ENCODE measurements at places on chromosomes 2 and 18.

DNA sequence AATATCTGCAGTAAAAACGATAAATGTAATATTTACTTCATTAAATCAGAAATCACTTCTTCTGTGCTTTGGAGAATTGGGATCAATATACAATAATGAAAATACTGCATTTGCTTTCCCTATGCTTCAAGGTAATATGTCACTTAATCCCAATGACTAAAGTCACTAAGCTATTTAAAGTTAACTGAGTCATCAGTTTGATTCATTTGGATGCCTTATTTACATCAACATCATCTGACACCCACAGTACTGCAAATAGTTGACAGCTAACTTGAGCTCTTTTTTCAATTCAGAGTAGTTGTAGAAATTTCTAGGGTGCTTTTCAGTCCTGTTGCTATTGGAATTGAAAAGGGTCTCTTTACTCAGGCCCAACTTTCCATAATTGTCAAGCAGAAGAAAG lies 776.9 kb upstream of the FSHR start:
- DNase-seq = no peak

- DNase-seq = no peak
Observed at GRCh38 chr18:64119916-64120315, 29.0 kb downstream of the LINC00305 start.

DNA sequence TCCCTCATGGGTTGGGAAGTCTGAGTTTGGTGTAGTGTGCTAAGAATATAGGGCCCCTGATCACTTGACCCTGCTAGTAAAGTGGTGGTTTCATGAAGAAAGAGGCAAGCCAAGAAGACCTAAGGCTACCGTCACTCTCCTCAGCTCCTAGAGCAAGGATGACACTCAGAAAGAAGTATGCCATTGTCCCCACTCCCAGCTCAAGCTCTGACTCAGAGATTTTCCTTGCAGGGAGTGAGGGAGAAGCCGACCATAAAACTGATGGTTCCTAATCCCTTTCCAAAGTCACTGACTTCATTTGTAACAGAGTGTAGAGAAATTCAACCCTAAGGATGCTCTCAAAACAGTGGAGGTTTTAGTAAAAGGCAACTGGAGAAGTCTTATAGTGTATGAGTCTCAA lies 80.9 kb downstream of the ICA1L start:
- no peak for DNase-seq

GRCh38 chr2:99801327-99801901 lies 311.6 kb upstream of the REV1 start:
- no peak for DNase-seq

DNA sequence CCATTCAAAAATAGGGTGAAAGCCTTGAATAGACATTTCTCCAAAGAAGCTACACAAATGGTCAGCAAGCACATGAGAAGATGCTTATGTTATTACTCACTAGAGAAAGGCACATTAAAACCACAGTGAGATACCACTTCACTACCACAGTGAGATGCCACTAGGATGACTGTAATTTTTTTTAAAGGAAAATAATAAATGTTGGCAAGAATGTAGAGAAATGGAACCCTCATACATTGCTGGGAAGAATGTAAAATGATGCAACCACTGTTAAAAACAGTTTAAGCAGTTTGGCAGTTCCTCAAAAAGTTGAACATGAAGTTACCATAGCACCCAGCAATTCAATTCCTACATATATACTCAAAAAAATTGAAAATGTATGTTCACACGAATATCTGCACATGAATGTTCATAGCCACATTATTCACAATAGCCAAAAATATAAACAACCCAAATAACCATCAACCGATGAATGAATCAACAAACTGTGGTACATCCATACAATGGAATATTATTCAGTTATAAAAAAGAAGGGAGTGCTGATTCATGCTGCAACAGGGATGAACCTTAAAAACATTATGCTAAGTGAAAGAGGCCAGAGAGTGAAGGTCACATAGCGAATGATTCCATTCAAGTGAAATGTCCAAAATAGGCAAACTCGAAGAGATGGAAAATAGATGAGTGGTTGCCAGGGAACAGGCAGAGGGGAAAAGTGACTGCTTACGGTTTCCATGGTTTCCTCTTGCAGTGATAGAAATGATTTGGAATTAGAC lies 156.2 kb upstream of the NDUFV2 start:
- no peak for DNase-seq

DNA sequence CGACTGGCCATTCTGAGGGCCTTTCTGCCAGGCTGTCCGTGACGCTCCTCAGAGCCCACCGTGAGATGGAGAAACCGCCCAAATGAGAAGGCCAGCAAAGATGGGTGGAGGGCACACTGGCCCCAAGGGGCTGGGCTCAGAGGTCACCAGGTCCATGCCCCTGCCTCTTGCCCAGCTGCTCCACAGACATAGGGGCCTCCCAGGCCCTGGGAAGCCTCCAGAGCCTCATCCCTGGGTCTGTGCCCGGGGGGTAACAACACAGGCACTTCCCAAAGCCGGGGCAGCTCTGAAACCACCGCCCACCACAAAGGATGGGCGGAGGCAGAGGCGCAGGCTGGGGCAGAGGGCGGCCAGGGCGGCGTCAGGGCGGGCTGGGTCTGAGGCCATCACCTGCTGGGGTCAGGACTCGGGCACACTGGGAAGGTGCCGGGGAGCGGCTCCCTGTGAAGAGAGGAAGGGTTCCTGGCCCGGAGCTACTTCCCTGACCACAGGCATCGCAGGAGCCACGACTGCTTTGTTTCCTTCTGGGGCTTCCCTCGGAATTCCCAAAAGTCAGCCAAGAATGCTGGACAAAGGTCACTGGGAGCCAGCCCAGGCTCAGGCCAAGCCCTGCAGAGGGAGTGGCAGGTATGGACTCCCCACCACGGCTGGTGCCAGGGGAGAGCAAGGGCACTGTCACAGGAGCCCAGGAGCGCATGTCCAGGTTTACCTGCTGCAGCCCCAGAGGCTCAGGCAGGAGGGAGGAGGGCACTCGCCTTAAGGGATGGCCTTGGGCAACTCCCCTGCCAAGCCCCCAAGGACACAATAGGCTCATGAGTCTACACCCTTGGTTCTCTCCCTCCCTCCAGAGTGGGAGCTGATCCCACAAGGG lies 9.4 kb downstream of the CYP26B1 start:
- no peak for DNase-seq
